Stimulated activated effector memory CD8-positive, alpha-beta T cell treated with anti-CD3 and anti-CD28 coated beads, Interleukin-12 subunit alpha, Interleukin-12 subunit beta, amount 100 ng/mL, for 72 hours (primary cell): ENCODE measurements at places on chromosomes 4 and X.

DNA sequence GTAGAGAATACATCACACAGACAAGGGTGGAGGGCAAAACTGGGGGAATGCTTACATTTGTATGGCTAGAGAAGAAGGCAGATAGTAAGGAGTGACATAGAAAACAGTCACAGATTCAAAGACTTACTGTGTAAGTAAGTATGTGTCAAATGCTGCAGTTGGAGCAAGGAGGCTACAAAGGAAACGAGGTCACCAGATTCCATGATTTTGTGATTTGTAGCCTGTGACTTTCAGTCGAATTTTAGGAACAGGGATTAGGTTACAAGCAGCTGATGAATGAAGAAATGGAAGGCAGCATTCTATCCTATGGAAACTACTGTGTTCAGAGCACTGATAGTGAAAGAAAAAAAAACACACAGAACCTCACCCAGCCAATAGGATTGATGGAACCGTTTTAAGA lies 407.9 kb downstream of the IL15 start:
- no peak for DNase-seq

- DNase-seq = no peak
Measured at GRCh38 chr4:38001927-38002326, 41.7 kb downstream of the PTTG2 start.

DNA sequence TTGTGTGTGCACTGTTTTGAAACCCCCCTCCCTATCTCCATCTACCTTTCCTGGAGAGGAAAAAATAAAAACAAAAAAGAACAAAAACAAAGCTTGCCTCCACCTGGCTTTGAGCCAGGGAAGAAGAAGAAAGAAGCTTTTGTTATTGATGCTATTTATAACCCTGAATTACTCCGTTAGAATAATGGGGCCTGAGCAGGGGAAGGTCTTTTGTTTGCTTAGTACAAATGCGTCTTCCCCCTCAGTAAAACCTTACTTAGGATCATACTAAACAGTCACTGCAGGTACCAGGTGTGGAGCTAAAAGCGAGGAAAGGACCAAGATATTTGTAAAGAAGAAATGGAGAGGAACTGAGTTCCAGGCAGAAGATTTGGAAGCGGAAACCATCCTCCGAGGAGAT lies 352.1 kb downstream of the KCNIP4 start:
- DNase-seq = no peak

GRCh38 chr4:75004755-75005668 lies 72.1 kb downstream of the PARM1 start:
- DNase-seq = no peak
